Upper lobe of left lung (tissue), 6 donors: ENCODE measurements at places on chromosomes 5 and 9. TPM values are rescaled to one million over a fixed set of nuclear protein-coding genes. Genes with fewer than 3 reads are reported as not detected.

Gene C1QTNF2
- 0.89 TPM for total RNA-seq

Gene HSD17B3
- total RNA-seq, result not detected

Gene SPATA31D4
- not detected for total RNA-seq

Gene QRFP
- total RNA-seq, result not detected

Gene GFPT2
- total RNA-seq, result 20.4 TPM

Gene CCNI2
- total RNA-seq, result 0.33 TPM

Gene CCDC192
- total RNA-seq, result not detected

Gene KIF24
- 1.7 TPM for total RNA-seq

Gene FYB1
- total RNA-seq, result 42.9 TPM

Gene IFNA17
- total RNA-seq, result not detected

DNA sequence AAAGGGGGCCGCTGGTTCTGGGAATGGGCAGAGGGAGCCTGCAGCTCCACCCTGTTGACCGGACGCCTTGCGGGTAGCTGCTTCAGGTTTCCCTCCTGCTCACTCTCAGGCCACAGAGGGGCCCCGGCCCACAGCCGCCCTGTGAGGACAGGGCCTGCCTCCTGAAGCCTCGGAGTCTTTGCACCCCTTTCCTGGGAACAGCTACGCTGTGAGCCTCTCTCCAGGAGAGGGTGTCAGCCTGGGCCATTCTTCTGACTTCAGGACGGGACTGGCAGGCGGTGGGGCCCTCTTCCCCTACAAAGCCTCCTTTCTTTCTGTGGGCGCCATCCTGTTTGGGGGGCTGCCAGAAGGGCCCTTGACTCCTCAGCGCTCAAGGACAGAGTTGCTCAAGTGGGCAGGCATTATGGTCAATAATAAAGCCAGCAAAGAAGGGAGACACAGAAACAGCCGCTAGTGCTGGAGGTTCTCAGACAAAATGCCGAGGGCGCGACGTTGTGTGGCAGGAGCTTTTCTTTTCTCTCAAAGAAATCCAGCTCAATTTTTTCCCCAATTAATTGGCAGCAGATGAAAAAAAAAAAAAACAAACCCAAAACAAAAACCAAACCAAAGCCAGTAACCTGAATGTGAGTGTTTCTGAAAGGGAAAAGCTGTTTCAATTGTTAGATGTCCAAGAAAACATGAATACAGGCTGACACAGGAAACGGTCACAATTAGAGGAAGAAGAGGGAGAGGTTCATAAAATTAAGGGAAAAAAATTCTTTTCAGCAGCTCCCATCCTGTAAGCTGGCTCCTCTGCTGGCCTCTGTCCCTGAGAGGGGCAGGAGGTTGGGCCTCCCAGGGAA lies 12.8 kb upstream of the SLC25A51 start:
- no peak for DNase-seq

- no peak for DNase-seq
These were observed 91.4 kb downstream of the VCAN start for GRCh38 chr5:83562791-83563557.

DNA sequence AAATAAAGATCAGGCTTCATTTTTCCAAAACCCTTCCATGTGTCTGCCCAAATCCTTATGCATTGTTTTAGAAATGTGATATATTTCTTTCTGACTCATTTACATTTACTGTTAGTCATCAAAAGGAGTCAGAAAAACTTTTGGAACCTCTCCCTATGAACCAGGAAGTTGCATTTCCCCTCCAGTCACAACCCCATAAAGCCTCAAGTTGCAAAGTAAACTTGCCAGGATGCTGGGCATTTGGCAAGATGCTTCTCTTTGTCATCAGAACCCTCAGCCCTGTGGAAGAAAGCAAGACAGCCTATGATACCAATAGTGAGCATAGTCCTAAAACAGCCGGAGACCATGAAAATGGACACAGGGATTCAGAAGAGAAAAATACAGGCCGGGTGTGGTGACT lies 84.2 kb downstream of the MUSK start:
- no peak for DNase-seq

GRCh38 chr9:89658931-89659330 lies 54.1 kb downstream of the GADD45G start:
- peak; percentile 59 for DNase-seq

GRCh38 chr5:35182910-35183535 lies 47.3 kb downstream of the PRLR start:
- no peak for DNase-seq

GRCh38 chr5:94901191-94901979 lies 282.9 kb downstream of the SLF1 start:
- no peak for DNase-seq

GRCh38 chr9:8183618-8184017 lies 384.0 kb upstream of the DMAC1 start:
- DNase-seq, result no peak

- no peak for DNase-seq
These were observed 74.6 kb downstream of the NPR3 start for GRCh38 chr5:32785611-32786254.

- DNase-seq, result no peak
These were observed 11.4 kb upstream of the ZDHHC12 start for GRCh38 chr9:128735373-128735772.

DNA sequence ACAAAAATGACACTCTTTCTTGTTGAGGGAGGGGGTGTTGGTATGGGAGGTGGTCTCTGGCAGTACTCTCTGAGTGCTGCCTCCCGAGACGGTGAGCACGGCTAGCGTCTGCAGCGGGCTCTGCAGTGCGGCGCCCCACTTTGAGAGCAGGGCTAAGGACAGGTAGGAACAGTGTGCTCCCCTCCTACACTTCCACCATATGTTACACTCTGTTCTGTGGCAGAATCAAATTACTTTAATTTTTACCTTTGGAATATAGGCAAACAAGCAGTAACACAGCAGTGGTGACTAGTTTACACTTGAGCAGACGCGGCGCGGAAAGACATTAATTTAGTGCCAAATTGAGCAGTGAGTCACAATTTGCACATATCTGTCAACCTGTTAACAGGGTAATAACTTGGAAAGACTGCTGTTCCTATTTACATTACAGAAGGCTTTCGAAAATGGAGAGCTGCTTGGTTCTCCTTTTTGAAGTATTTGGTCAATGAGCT lies 136.3 kb downstream of the MED27 start:
- no peak for DNase-seq

DNA sequence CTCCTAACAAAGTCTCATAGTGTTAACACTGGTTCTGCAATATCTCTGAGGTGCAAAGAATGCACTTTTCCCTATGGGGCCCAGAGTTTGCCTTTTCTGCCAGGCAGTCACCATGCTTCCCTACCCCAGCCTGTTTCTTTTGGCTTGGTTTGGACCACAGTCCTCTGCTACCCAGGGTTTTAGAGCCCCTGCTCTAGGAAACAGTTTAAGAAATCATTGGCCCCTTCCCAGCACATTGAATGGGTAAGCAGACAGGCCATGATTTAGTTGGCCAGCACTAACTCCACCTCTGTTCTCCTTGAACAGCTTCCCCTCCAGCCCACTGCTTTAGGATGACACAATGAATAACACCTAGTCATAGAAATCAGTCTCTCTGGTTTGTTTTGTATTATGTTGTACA lies 73.2 kb downstream of the UBAP1 start:
- no peak for DNase-seq

DNA sequence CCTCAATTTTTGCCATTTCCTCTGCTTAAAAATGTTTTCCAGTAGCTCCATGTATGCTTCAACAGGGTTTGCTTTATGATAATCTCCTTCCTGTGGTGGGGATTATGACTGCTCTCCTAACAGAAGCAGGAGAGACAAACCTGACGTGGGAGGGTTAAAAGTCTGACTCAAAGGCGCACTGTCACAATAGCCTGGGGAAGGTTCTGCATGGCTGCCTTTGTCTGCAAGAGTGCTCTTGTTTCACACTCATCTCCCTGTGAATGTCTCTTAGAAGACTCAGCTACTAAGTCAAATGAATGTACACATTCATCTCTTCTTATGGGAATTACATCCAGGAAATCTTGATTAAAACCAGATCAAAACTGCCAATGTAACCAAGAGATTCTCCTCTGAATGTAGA lies 90.9 kb upstream of the MTAP start:
- DNase-seq, result no peak

DNA sequence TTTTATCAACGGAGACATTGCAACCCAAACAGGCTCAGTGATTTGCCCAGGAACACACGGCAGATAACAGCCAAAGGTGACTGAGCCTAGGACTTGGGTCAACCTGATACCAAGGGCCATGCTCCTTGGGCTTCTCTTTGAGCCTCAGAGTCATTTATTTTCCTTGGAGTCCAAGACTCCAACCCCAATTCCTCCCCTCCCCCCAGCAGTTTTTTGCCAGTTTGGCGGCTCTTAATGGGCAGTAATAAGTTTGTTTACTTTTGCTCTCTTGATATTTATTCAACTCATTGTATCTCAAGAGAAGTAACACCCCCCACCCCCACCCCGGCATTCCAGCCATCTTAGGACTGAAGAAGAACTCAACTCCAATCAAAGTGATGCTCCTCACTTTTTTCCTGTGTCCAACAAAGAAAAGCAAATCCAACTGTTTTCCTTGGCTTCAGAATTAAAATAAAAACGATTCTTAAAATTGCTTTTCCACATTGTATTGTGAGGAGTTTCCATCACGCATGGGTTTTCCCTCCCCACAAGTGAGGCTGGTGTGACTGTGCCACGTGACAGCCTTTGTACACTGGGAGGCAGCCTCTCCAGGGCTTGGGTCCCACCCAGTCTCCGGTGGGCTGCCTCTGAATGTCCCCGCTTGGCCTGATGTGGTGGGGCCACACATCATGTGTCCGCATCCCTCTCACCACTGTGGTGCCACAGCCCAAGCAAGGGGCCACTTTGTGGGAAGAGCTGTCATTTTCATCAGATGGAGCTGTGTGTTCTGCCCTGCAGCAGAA lies 9.1 kb downstream of the ANGPTL2 start:
- no peak for DNase-seq

GRCh38 chr5:111743988-111744387 lies 13.0 kb downstream of the NREP start:
- no peak for DNase-seq

GRCh38 chr5:147504535-147504934 lies 5.3 kb downstream of the DPYSL3 start:
- no peak for DNase-seq

DNA sequence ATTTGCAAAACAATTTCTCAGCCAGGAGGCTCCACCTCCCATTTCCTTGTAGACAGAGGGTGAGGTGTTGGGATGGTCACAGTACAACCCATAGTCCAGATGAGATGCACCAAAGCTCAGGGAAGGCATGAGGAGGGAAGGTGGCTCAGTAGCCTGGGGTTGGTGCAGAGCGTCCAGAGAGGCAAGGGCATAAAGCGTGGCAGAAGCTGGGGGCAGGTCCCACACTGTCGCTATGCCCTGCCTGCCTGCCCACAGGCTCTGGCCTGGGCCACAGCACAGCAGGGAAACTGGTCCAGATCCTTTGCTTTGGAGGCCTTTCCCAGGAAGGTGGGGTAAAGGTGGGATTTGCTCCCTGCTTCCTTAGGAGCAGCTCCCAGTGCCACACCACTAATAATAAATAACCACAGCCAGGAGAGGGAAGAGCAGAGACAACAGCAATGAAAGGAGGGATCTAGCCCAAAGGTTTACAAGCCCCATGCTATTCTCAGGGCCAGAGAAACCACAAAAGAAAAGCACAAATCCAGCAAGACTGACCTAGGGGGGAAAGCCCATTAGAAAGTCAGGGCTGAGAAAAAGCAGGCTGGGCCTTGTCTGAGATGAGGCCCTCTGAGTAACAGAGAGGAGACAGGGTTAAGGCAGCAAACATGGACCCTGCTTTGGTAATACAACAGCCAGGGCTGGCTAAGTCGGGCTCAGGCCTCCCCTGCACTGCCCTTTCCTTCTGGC lies 27.2 kb downstream of the PCDHGC5 start:
- DNase-seq, result no peak

- DNase-seq, result no peak
These were observed 617 bp downstream of the PPP6C start for GRCh38 chr9:125189011-125189360.

GRCh38 chr9:132589148-132590036 lies 7.0 kb downstream of the BARHL1 start:
- peak; percentile 78 for DNase-seq

GRCh38 chr5:44969825-44970224 lies 161.1 kb downstream of the MRPS30 start:
- no peak for DNase-seq

- DNase-seq, result no peak
These were observed 144.3 kb upstream of the MTAP start for GRCh38 chr9:21657966-21658667.

DNA sequence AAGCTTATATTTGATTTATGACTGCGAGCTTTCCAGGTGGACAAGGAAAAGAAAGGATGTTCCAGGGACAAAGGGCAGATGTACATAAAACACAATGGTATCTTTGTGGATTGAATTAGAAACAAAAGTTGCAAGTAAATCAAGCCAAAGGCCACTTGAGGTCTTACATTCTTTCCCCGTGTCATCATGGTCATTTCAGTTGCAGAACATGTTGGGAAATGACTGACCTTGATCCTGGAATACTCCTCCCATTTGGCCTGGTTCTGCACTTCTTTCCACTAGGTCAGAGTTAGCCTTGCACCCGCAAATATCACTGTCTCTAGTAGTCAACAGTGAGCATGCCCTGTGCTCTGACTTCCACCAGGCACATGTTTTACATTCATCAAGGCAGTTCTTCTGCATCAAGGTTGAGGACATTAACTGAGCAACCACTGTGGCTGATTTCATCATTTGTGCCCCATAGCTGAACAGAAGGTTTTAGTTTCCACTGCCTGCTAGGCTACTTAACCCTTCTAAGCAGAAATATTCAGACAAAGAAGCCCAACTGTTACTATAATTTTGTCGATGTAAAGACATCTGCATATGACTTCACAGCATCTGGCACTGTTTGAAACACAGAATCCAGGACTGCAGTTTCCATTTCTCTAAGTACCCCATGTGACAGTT lies 1161.7 kb upstream of the DMAC1 start:
- no peak for DNase-seq

GRCh38 chr9:132586830-132587591 lies 4.6 kb downstream of the BARHL1 start:
- peak; percentile 79 for DNase-seq

GRCh38 chr5:158621391-158621790 lies 478.3 kb downstream of the EBF1 start:
- no peak for DNase-seq

DNA sequence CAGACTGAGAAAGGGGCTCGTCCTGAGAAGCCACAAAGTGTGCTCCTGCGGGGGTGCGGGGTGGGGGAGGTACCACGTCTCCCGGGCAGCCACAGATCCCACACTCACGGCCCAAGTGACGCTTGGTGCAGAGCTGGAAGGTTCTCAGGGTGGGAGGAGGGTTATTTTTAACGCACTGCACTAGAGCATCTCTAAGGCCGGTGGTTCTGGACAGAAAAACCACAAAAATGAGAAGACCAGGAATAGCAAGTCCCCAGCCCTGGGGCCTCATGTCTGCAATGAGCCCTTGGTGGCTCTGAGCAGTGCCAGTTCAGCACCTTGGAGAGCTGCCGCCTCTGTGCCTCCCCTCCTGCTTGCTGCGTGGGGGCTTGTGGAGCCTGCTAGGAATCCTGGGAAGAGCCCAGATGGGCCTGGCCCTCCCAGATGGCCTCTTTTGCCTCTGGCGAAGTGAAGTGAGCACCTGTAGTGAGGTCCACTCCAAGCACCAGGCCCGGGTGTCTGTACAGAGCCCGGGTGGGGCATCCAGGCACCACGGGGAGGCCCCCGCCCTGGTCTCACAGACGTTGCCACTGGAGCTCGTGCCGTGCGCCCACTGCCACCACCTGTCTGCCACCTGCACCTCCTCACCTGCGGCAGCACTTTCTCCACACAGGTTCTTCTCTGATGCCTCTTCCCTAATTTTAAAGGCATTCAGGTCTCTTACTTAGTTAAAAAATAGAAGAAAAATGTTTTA lies 48.9 kb upstream of the CACNA1B start:
- peak; percentile 66 for DNase-seq
